ENCODE measurements at places on chromosomes 16 and 17.

DNA sequence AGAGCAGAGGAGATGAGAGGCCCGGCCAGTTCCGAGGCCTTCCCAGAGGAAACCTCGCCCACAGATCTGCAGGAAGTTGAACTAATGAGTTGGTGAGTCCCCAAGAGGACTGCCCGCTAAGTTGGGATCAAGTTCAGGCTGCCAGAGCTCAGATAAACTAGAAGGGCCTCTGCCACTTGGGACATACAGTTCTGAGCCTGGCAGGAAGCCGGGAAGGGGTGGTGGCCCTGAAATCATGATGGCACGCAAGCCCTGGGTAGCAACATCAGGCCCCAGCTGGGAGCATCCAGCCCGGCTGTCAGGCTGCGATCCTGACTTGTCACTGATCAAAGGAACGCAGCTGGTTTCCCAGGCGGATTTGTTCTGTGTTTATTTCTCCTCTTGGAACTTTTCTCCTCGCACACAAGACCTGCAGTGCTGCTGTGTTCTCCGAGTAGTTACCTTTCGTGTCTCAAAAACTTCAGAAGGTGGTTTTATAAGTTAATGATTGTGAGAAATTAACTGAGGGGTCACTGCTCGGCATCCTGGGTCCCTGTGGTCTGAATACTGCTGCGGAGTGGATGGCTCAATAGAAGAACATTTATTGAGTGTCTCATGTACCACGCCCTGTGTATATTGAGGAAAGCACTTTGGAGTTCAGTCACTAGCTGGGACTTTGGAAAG, 8.0 kb upstream of the WFDC1 start:
- no peak for DNase-seq

DNA sequence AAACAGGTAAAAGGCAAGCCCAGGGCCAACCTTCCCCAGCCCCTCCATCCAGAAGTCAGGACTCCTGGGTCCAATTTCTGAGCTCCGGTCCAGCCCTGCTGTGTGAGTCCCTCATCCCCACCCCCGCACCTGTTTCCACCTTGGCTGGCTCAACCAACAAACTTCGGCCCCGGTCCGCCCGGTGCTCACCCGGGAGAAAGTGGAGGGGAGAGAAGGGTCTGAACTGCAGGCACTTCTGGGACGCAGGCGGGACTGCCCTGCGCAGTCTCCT, 541 bp downstream of the RHBDF2 start:
- no peak for DNase-seq

- no peak for DNase-seq
Observed at GRCh38 chr16:81201267-81201666, 37.2 kb upstream of the BCO1 start.

GRCh38 chr16:58843675-58844074, 109.6 kb upstream of the GOT2 start:
- DNase-seq: no peak

DNA sequence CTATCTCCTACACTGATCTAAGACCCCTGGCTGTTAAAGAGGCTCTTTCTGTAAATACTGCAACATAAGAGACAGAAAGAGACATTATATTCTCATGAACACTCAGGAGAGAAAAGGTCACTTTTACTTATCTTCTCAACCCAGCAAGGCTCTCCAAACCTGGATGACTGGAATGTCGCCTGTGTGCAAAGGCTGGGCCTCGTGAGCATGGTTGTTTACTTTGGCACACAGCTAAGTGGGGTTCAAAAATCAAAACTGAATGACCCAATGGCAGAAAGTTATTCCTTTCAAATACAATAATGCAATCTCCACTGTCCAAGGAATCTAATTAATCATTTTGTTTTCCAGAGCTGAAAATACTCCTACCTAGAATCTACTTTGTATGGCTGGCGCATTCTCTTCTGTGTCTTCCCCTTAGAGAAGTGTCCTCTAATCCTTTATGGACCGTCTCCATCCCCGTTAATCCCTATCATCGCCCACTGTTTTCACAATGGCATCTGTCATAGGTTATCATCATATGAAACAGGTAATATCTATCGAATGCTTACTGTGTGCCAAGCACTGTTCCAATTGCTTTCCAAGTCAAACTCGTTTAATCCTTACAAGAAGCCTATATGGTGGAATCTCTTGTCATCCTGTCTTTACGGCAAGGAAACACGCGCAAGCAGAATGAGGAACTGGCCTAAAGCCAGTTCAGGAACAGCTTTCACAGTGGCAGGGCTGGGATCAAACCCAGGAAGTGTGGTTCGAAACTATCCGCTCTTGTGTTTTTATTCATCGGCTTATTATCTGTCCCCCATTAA, 1.3 kb downstream of the SLX4 start:
- no peak for DNase-seq

DNA sequence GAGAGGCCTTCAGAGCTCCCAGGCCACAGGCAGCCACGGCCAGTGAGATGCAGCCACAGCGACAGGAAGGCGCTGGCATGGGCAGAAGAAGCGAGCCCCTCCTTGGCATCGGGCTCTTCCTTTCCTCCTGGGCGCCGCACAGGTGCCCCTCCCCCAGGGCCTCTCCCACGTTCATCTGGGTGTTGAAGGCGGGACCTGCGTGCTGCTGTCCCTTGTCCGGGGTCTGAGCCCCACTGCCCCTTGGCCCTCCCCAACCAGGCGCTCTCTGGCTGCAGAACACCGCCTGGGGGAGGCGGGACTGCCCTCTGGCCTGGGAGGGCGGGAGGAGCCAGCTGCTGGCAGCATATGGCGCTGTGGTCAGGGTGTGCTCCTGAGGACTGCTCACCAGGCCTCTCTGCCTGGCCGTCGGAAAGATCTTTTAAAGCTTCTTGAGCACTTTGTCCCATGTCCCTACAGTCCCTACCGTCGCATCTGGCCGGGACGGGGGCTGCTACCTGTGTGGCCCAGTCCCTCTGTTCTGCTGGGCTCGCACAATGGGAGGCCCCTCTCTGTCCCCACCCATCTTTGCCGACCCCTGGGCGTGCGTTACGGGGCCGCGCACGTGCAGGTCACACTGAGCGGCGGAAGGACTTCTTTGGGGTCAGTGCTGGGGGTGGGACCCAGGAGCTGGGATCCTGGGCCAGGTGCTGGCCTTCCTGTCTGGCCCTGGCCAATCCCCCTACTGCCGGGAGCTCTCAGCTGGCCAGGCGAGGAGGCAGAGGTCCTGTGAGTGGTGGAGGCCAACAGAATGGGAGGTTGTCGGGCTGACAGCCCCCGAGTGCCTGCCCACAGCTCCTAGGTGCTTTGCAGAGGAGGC, 1.7 kb downstream of the SLC25A10 start:
- no peak for DNase-seq

DNA sequence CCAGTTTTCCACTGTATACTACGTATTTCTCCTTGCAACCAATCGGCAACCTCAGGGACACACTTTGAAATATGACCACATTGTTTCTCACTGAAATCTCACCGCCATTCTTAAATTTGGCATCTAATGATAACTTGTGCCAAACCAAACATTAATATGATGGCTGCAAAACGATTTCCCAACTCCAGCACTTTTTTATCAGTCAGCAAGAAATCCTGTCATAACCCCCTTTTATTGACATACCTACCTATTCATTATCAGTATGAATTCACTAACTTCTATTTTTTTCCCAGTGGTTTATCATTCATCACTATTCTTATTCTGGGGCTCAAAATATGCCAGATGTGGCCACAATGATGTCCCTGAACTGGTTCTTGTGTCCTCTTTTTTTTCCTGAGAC, 15.8 kb downstream of the MBTD1 start:
- DNase-seq: no peak

DNA sequence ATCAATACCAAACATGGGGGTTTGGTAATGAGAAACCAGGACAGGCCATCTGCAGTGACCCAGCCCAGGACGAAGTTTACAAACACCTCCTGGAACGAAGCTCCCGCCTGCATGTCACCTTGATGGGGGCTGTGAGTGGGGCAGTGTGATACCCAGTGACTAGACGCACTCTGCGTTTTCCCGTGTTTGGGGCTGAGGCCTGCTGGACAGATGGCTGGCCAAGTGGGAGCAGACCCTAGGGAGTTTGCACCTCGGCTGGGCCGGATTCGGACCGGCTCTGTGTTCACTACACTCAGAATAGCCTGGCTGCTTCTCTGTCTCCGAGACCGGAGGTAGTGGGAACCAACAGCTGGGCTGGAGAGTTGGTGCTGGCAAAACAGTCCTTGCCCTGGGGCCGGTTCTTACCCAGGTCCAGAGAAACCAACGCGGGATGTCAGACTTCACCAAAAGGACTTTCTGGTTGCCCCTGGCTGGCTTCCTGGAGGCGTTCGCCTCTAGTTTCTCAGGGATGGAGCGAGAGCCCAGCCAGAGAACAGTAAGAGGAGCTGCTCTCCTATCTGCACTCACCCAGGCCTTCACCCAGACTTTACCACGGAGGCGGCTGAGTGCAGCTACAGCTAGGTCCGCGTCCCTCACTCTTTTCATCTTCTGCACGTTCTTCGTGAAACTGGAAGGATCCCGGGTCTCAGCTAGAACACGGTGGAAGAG, 20.4 kb downstream of the CARHSP1 start:
- no peak for DNase-seq
